ENCODE measurements at places on chromosomes 2 and 18.

DNA sequence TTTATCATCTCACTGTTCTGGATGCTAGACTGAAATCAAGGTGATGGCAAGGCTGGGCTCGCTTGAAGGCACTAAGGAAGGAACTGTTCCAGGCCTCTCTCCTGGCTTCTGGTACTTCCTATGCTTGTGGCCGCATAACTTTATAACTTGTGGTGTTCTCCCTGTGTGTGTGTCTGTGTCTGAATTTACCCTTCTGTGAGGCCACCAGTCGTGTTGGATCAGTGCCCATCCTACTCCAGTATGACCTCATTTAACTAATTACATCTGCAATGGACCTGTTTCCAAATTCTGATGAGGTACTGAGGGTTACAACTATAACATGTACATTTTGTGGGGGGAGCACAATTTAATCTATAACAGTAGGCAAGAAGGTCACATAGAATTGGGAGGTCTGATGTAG, 41.6 kb downstream of the LYPD6B start:
- DNase-seq = no peak

- DNase-seq = no peak
Observed at GRCh38 chr2:223896833-223897311, 48.3 kb downstream of the WDFY1 start.

GRCh38 chr2:236286873-236287545, 22.8 kb upstream of the ASB18 start:
- DNase-seq = no peak

GRCh38 chr2:179191110-179191509, 73.5 kb downstream of the SESTD1 start:
- no peak for DNase-seq

DNA sequence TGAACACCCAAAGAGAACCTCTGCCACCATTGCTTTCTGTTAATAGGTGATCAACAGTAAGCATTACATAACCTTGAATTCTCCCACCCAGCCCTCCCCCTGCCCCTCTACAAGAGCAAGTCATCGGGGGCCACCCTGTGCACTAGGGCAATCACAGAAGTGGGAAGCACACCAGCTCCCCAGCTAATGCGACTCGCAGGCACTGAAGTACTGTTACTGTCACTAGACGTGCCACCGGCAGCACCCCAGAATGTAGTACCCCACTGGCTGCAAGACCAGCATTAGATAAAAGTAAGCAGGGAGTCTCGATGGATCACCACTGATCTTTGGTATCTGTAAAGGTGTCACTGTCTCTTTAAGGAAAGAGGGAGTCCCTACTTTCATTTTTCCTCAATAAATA, 167.6 kb downstream of the FAM210A start:
- DNase-seq = no peak

GRCh38 chr18:52824126-52824525, 484.1 kb downstream of the DCC start:
- no peak for DNase-seq

DNA sequence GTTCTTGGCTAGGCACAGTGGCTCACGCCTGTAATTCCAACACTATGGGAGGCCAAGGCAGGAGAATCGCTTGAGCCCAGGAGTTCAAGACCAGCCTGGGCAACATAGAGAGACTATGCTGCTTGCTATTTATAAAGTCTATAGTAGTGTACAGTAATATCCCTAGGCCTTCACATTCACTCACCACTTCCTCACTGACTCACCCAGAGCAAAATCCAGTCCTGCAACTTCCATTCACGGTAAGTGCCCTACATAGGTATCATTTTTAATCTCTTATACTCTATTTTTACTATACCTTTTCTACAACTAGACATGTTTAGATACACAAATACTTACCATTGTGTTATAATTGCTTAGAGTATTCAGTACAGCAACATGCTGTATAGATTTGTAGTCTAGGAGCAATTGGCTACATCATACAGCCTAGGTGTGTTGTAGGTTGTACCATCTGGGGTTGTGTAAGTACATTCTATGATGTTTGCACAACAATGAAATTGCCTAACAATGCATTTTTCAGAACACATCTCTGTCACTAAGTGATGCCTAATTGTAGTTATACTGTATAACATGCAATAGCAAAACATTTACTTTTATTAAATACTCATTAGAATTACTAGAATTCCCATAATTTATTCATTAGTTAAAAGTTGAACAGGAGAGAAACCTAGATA, 8.8 kb downstream of the DHX57 start:
- DNase-seq = no peak

GRCh38 chr2:232731470-232731869, 34.3 kb downstream of the GIGYF2 start:
- DNase-seq = no peak

DNA sequence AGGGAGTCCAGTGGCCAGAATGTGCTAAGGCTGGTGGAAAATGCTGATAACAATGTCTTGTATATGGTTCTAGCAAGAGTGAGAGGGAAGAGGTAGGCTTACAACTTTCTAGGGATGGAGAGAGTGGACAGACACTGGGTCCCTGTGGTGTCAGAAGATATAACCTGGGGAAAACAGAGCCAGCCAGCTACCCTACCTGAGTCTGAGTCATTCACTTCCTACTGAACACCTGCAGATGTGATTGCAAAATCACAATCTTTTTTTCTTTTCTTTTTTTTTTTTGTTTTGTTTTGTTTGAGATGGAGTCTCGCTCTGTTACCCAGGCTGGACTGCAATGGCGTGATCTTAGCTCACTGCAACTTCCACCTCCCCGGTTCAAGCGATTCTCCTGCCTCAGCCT, 7.3 kb downstream of the TET3 start:
- no peak for DNase-seq

DNA sequence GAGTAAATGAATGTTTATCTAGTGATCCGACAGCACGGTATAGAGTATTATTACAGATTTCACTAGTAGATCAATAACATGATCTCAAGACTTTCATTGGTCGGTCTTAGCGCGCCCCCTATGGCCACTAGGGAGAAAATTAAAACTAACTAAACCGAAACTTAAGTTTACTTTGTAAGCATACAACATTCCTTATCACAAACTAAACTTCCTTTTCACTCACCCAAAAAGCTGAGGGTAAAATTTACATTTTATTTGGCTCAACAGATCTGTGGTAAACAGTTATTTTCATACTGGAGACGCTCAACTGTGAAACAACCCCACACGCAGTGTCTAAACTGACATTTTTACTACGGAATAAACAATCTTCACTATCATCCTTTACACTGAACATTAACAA, 215.6 kb upstream of the MAP2 start:
- DNase-seq = no peak

- DNase-seq = no peak
Observed at GRCh38 chr2:129915303-129915840, 64.1 kb upstream of the RAB6C start.

- DNase-seq = no peak
Observed at GRCh38 chr2:151943461-151943860, 115.2 kb upstream of the ARL5A start.

DNA sequence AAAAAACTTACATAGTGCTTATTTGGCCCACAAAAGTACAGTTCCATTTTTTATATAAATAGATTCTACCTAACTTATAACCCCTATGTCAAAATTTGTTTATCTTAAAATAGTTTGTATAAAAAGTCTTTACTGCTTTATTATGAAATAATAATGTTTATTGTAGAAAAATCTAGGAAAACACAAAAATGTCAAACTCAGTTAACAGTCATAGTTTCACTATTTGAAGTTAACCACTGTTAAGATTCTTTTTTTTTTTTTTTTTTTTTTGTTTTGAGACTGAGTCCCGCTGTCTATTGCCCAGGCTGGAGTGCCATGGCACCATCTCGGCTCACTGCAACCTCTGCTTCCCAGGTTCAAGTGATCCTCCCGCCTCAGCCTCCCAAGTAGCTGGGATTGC, 26.5 kb upstream of the ABI2 start:
- no peak for DNase-seq

GRCh38 chr2:122191331-122191730, 435.9 kb downstream of the TSN start:
- DNase-seq = no peak

DNA sequence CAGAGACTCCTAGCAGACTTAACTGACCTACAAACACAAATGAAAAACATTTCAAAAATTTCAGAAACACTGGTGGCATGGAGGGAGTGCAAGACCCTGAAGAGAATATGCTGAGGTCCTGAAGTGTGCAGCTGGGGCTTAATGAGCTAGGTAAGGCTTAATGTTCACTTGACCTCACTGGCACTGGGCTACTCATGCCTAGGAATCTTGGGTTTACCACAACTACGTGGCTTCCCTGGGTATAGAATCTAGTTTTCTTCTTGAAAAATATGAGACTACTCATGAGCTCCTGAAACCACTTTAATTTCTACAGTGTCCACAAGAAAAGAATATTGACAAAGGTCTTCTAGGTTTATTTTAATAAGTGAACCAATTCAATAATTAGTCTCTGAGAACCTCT, 139.8 kb downstream of the HNMT start:
- no peak for DNase-seq

- no peak for DNase-seq
Observed at GRCh38 chr2:203960811-203961210, 24.2 kb downstream of the ICOS start.

DNA sequence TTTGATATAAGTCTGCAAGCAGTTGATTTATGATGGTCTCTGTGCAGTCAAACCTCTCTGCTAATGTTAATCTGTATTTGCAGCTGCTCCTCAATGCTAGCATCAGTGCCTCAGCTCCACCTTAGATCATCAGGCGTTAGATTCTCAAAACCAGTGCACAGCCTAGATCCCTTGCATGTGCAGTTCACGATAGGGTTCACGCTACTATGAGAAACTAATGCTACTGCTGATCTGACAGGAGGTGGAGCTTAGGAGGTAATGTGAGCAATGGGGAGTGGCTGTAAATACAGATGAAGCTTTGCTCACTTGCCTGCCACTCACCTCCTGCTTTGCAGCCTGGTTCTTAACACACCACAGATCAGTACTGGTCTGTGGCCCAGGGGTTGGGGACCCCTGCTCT, 18.4 kb downstream of the RBKS start:
- DNase-seq = no peak

DNA sequence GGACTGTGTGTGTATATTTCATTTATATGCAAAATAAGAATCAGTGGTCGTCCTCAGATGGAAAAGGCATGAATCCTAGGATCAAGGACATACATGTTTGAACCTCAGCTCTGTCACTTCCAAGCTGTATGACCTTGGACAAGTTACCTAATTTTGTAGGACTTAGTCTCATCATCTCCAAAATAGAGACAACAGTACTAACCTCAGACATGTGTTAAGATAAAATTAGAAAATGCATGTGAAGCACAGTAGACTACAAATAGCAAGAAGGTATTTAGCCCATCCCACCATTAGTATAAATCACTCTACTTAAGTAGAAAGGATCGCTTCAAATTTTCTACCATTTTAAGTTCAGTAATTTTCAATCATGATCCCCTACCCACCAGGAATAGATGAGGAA, 309.8 kb downstream of the ZEB2 start:
- no peak for DNase-seq

DNA sequence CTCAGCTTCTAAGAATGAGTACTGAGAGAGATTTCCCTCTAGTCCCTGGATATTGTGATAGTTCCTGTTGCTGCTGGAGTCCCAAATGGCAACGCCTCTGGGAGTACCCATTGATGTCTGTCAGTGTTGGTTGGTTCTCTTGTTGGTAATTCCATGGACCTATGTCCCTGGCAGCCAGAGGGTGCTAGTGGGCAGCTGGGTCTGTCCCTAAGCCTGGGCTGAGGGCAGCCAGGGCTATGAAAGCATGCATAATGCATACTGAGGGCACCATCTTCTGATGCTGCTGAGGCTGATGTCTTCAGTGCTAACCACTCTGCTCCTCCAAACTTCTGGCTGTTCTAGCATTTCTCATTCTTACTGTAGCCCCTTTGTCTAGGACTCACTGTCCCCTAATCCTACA, 35.9 kb downstream of the NABP1 start:
- DNase-seq = no peak

- no peak for DNase-seq
Observed at GRCh38 chr2:62032096-62032495, 126.6 kb downstream of the COMMD1 start.

DNA sequence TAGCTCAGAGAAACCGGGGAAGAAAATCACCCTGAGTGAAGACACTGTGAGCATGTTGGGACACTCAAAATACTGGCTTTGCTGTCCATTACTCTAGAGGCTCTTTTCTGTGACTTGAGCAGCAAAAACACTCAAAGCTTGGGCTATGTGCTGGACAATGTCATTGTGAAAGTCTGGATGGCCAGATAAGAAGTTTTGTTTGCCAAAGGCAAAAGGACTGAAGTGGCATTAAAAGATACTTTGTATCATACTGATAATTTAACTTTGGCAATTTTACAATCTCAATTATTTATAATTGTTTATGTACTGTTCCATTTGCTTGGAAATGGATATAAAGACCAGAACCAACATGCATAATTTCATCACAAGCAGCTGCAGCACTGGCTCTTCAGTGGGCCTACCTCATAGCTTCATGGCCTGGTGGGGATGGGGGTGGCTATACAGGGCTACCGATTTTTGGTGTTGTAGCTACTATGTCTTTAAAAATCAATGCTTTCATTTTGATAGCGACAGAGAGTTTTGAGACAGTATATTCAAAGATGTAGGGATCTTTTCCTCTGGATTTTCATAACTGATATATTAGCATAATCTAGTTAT, 51.1 kb downstream of the RBKS start:
- DNase-seq = no peak

DNA sequence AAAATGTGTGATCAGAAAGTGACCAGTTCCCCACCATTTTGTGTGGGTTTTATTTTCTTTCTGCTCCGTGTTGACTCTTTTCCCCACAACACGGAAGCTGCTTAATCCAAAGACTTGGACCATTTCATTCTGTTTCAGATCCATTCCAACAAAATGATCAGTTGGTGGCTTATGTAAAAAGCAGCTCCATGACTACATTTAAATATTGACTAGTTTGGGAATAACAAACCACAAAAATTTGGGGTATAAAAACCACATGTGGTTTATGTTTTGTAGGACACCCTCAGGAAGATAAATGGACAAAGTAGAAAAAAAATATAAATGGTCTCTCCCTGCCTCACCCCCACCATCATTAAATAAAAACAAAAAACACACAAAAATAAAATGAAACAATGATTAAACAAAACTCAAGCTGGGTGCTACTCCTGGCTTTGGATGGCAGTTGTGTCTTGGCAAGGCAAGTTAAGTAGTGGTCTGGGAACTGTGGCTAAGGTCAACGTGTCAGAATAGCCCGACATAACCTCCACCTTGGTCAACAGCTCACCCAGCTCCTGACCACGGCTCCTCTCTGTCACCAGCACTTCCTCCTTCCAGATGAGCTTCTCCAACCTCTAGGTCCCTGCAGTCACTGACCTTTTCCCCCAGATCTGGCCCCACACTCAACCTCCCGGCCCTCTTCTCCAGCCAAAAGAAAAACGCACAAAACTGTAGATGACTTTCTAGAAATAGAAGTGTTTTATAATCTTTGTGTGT, 12.8 kb upstream of the WIPF1 start:
- DNase-seq = no peak

GRCh38 chr18:13791181-13791580, 32.8 kb upstream of the MC5R start:
- no peak for DNase-seq

DNA sequence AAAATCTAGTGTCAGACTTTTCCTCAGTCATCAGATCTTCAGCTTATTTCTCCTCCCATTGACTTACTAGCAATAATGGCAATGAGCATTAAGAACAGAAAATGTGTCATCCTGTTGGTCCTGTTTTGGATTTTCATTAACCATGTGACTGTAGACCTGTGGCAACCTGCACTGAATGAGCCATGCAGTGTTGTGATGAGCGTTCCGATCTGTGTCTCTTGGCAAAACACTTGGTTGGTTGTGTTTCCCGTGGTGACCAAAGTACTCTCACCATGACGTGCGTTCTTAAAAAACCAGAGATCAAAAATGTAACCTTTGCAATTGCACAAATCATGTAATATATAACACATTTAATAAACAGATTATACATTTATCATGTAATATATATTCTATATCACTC, 138.6 kb downstream of the MAP3K20 start:
- DNase-seq = no peak

Data from stimulated activated CD8-positive, alpha-beta memory T cell treated with anti-CD3 and anti-CD28 coated beads, Interleukin-2, amount 100 ng/mL, for 1 hour (primary cell).